ENCODE measurements at places on chromosomes 6 and 20. TPM values are rescaled to one million over a fixed set of nuclear protein-coding genes. Genes with fewer than 3 reads are reported as not detected.

DNA sequence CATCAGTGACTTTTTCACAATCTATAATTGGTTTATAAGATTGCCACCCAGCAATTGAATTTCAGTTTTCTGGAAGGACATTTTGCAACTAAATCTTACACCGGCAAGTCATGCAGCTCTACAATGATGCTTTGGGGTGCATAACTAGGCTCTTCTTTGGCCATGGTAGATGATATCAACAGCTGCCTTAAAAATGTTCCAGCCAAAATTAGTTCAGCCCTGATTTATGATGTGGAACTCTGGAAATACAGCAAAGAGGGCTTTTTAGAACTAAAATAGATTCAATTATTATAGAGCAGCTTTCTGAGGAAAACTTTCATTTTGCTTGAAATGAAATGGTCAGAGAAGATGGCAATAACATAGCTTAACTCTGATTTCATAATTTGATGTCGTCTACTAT is 18.4 kb upstream of the MCM9 start:
- no peak overlapping the region for H3K4me3 ChIP-seq
- no peak for DNase-seq
- H3K4me1 ChIP-seq, result no peaks in the 10 kb centered on the region
- no peak overlapping the region for H3K27ac ChIP-seq
- no peaks in the 10 kb centered on the region for H3K27me3 ChIP-seq
- no peaks in the 10 kb centered on the region for H3K36me3 ChIP-seq

- no peak overlapping the region for H3K27ac ChIP-seq
- no peak for DNase-seq
- H3K27me3 ChIP-seq, result no peaks in the 10 kb centered on the region
- no peak overlapping the region for H3K4me3 ChIP-seq
Measured at GRCh38 chr6:129700666-129701065, 9.3 kb downstream of the ARHGAP18 start.

- no peak for DNase-seq
- H3K27ac ChIP-seq, result no peak overlapping the region
- H3K27me3 ChIP-seq, result no peaks in the 10 kb centered on the region
- no peak overlapping the region for H3K4me3 ChIP-seq
Measured at GRCh38 chr20:16842486-16843120, 94.4 kb downstream of the OTOR start.

- H3K4me1 ChIP-seq, result no peaks in the 10 kb centered on the region
- H3K27me3 ChIP-seq, result no peaks in the 10 kb centered on the region
- DNase-seq, result no peak
- H3K36me3 ChIP-seq, result no peaks in the 10 kb centered on the region
Measured at GRCh38 chr20:38231531-38232121, 28.9 kb downstream of the KIAA1755 start.

DNA sequence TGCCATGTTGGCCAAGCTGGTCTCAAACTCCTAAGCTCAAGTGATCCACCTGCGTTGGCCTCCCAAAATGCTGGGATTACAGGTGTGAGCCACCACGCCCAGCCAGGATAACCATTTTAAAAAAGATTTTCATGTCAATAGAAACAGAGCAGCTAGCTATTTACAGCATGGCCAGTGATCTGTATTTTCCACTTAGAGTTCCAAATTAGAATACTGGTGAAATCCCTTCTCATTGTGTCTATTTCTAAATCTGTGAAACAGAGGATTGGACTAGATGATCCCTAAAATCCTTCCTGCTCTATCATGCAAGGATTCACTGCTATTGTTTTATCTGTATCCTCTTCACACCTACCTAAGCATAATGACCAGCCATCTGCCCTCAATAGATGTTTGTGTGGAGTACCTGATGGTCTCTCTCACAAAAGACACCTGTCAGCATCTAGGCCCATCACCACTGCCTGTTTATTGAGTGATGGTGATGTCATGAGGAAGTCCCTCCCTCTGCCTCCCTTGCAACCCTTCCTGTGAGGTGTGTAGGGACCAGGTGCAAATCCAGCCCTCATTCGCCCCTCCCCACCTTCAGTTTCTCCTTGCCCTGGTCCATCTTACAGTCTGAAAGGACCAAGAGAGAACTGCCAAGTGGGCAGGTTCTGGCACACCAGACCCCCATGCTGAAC is 26.5 kb upstream of the SMIM29 start:
- DNase-seq, result no peak
- no peak overlapping the region for H3K4me3 ChIP-seq
- H3K27ac ChIP-seq, result no peak overlapping the region
- no peaks in the 10 kb centered on the region for H3K27me3 ChIP-seq
- peaks cover 4% of the 10 kb centered on the region for H3K4me1 ChIP-seq

DNA sequence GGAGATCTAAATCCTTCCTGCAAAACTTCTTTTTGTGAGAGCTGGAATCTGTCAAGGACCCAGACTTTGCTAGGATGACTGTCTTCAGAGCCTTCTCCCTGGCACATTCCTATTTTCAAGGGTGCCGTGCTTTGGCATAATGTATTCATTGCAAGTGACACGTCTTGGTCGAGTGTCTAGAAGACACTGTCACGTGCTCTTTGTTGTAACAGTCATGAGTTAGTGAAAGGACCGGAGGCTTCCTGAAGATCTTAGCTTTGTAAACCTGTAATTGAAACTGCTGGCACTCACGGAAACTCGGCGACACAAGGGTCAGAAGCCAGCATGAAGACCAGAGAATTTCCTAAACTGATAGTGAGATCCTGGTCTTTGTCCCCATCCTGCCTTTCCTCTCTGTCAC is 19.7 kb upstream of the TAGAP start:
- no peak for DNase-seq
- H3K27me3 ChIP-seq, result no peaks in the 10 kb centered on the region
- H3K4me1 ChIP-seq, result peaks cover 10% of the 10 kb centered on the region
- H3K27ac ChIP-seq, result no peak overlapping the region
- no peak overlapping the region for H3K4me3 ChIP-seq

The TRIM15 gene
- not detected for total RNA-seq

The RAMACL gene
- total RNA-seq, result 8.0 TPM

- H3K36me3 ChIP-seq, result no peaks in the 10 kb centered on the region
- peaks cover 28% of the 10 kb centered on the region for H3K27me3 ChIP-seq
- H3K4me1 ChIP-seq, result peaks cover 4% of the 10 kb centered on the region
- H3K27ac ChIP-seq, result no peak overlapping the region
Measured at GRCh38 chr6:135188718-135189117, 7.6 kb downstream of the MYB start.

- H3K27ac ChIP-seq, result no peak overlapping the region
- no peak for DNase-seq
- no peak overlapping the region for H3K4me3 ChIP-seq
- H3K4me1 ChIP-seq, result no peaks in the 10 kb centered on the region
Measured at GRCh38 chr6:113578691-113579090, 278.5 kb upstream of the MARCKS start.

DNA sequence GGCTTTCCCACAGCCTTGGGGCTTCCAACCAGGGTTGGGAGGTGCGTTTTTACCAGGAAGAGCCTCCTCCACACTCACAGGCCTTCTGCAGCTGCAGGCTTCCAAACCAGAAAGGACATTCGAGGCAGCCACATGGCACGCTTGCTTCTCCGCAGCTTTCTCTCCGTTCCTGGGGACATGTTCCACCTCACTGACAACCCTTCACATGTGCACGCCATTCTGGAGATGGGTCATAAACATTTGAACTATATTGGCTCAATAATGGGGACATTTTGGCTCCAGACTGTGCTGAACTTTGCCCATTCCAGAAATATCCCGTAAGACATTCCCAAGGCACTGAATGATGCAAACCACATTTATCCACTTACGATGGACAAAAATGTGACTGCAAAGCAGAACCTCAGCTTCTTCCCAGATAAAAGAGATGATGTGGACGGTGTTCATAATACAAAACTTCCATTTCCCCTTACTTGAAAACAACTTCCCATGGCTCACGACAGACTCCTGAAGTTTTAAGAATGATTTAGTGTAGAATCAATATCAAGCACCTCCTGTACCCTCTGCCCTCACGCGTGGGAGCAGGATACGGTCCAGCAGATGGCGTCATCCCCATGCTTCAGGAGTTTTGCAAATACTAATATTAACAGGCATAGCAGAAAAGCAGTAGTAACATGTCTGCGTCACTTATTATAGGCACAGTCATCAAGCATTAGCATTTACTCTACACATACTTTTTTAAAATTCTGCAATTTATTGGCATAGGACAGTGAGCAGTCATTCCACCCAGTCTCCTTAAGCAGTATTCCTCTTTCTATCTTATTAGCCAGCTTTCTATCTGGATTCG is 25.4 kb upstream of the FOXF2 start:
- peaks cover 5% of the 10 kb centered on the region for H3K27me3 ChIP-seq
- H3K4me1 ChIP-seq, result no peaks in the 10 kb centered on the region
- H3K4me3 ChIP-seq, result no peak overlapping the region
- DNase-seq, result no peak
- no peaks in the 10 kb centered on the region for H3K36me3 ChIP-seq

GRCh38 chr20:22257912-22258311 is 326.5 kb downstream of the FOXA2 start:
- H3K4me3 ChIP-seq, result no peak overlapping the region
- no peaks in the 10 kb centered on the region for H3K36me3 ChIP-seq
- H3K27me3 ChIP-seq, result no peaks in the 10 kb centered on the region
- no peak for DNase-seq

- H3K27me3 ChIP-seq, result no peaks in the 10 kb centered on the region
- H3K4me3 ChIP-seq, result peak overlapping the region; percentile 97
- peak overlapping the region; percentile 90 for H3K27ac ChIP-seq
- peaks cover 20% of the 10 kb centered on the region for H3K36me3 ChIP-seq
Measured at GRCh38 chr6:43172104-43173007, 1.3 kb downstream of the SRF start.

DNA sequence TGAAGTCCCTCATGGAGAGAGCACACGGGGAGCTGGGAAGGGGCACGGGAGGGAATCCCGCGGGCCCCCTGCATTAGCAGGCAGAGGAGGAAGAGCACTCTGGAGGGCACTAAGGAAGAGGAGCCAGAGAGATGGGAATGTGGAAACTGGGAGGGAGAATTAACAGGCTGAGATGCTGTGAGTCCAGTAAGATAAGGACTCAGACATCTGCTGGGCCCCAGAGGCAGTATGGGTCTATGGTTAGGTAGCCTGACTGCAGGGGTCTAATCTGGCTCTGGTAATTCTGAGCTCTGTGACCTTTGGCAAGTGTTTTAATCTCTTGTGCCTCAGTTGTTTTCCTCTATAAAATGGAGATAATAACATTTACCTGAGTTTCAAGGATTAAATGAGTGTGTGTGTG is 15.7 kb upstream of the SRSF3 start:
- no peak overlapping the region for H3K27ac ChIP-seq
- H3K4me1 ChIP-seq, result no peaks in the 10 kb centered on the region
- H3K4me3 ChIP-seq, result no peak overlapping the region
- H3K36me3 ChIP-seq, result no peaks in the 10 kb centered on the region

The AVP gene
- not detected for total RNA-seq

DNA sequence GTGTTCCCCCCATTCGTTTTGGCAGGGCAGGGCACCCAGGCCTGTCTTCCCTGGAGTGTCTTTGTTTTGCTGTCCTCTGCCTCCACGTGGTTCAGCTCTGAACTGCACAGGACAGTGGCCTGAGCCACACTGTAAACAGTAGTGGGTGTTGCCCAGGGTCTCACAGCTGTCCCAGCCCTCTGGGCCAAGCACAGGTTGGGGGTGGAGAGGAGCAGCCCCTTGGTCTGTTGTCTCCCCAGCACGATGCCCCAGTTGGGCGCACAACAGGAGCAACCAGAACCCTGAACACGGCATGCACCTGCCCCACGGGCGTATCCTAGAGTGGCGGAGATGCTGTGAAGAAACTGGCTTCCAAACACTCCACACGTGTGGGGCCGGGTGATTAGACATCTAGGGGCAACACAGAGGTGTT is 14.4 kb downstream of the CCDC167 start:
- DNase-seq, result no peak
- H3K27me3 ChIP-seq, result no peaks in the 10 kb centered on the region
- H3K4me1 ChIP-seq, result no peaks in the 10 kb centered on the region
- H3K4me3 ChIP-seq, result no peak overlapping the region
- H3K27ac ChIP-seq, result no peak overlapping the region

DNA sequence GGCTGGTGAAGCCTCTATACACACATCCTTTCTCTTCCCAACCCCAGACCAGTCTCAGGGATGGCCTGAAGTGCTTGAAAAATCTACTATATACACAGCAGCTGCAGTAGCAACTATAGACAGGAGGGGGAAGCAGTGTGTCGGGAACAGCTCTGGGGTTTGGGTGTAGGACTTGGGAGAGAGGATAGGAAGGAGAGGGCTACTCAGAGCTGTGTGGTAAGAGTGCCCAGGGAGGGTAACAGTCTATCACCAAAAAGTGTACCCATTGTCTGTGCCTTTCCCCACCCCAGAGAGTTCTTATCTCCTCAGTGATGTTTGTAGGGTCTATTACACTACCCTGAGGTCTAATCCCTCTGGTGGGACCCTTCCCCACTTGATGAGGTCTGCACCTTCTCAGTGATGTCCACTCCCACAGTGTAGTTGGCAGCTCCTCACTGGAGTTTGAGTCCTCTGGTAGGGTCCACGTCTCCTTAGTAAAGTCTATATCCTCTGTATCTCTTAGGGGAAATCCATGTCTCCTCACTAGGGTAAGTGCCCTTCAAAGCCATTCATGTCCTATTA is 1.5 kb upstream of the GGT7 start:
- peak overlapping the region; percentile 84 for H3K27ac ChIP-seq
- H3K27me3 ChIP-seq, result no peaks in the 10 kb centered on the region
- peaks cover 39% of the 10 kb centered on the region for H3K4me1 ChIP-seq
- H3K36me3 ChIP-seq, result no peaks in the 10 kb centered on the region
- H3K4me3 ChIP-seq, result no peak overlapping the region
- DNase-seq, result no peak

The OR2H1 gene
- total RNA-seq, result not detected

DNA sequence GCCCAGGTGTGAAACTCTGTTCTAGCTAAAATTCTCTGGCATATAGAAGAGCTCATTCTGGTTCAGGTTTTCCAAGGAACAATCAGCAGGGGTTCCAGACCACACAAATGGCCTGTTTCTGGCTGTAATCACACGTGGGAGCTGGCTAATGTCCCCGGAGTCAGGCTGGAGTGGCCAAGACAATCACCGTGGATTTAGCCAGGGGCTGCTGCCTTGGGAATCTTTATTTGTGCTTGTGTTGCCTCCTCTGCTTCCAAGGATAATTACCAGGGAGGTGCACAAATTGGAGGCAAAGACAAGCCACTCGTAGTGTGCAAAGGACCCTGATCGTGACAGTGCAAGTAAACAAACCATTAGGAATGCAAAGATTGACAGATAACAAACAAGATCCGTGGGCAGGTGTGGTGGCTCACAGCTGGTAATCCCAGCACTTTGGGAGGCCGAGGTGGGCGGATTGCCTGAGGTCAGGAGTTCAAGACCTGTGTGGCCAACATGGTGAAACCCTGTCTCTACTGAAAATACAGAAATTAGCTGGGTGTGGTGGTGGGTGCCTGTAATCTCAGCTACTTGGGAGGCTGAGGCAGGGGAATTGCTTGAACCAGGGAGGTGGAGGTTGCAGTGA is 77.3 kb downstream of the KCNB1 start:
- no peaks in the 10 kb centered on the region for H3K36me3 ChIP-seq
- H3K4me1 ChIP-seq, result peaks cover 4% of the 10 kb centered on the region
- DNase-seq, result no peak

Measured in upper lobe of right lung (tissue), 1 donor.